Hematopoietic multipotent progenitor cell treated with erythropoietin and hydrocortisone succinate and interleukin-3 and kit ligand, for 15 days (in vitro differentiated cells): ENCODE measurements at places on chromosomes 3 and 15.

- DNase-seq = no peak
These were observed 28.5 kb downstream of the RTF1 start for GRCh38 chr15:41445399-41445798.

DNA sequence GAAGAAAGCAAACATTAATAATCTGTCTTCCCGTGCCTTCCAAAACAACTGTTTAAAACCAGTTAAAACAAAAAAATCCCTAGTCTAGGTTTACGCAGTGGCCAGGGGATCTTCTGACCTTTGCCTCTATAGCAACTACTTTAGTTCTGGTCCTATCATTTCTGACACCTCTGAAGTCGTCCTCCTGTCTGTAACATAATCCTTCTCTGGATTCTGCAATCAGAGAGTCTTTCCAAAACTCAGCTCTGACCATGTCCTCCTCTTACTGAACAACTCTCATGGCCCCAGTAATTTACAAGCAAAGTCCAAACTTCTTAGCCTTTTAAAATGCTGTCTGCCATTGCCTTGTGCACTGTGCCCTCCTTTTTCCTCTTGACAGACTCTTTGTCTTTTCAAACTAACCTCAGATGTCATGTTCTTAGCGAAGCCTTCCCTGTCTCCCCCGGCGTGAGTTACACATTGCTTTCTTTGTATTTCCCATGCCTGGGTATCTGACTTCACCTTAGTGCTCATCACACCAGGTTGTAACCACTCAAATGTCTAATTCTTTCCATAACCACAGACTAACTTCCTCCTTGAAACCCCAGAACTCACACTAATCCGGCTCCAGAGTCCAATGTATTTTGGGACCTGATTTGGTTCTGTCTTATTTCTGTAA, 105.2 kb upstream of the BNIP2 start:
- DNase-seq = no peak

GRCh38 chr15:95016511-95017229, 785.3 kb downstream of the MCTP2 start:
- DNase-seq = no peak

DNA sequence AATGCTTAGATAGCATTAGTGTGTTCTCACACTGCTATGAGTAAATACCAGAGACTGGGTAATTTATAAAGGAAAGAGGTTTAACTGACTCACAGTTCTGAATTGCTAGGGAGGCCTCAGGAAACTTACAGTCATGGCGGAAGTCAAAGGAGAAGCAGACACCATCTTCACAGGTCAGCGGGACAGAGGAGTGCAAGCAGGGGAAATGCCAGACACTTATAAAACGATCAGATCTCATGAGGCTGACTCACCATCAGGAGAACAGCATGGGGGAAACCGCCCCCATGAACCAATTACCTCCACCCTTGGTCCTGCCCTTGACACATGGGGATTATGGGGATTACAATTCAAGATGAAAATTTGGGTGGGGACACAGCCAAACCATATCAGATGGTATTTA, 381.5 kb upstream of the DPPA4 start:
- DNase-seq = no peak

DNA sequence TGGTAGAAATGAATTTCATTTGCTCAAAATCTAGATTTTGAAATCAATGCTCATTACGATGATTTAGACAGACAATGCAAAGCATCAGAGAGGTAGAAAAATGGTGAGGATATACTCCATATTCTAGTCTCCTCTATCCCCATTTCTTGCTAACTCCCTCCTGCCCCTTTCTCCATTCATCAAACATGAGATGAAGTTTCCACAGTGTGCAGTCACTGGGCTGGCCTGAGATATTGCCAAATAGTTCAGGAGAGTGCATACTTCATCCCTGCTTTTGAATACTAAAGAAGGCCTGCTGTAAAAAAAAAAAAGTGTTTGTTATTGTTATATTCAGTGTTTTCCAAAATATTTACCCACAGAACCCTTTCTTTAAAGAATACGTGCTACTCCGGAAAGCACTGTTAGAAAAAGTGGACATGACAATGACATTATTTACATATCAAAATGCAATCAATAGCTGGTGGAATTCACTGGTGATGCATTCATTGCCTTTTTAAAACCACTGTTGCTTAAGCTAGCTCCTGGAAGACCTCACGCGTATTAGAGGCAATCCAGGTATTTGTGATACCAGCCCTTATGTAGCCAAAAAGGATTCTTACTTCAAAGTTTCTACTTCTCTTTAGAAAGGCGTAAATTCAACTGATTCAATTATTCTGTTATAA, 247.6 kb upstream of the SOX2 start:
- DNase-seq = no peak

DNA sequence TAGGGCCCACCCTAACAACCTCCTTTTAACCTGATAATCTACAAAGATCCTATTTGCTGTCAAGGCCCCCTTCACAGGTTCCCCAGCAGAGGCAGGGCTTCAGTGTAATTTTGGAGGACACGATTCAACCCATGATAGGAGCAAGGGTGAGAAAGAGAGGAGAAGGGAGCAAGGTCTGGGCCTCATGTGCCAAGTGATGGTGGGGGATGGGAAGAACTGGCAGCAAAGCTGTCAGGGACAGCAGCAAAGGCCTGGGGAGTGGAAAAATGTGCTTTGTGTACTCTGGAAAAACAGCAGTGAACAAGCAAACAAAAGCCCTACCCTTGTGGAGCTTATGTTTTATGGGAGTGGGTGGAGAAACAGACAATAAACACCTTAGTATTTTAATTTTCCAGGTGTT, 2.7 kb upstream of the GALNT15 start:
- DNase-seq = no peak

- no peak for DNase-seq
These were observed 206.9 kb downstream of the RPLP1 start for GRCh38 chr15:69659454-69660050.

- DNase-seq = no peak
These were observed 31.4 kb downstream of the SLC35A5 start for GRCh38 chr3:112593258-112593657.

DNA sequence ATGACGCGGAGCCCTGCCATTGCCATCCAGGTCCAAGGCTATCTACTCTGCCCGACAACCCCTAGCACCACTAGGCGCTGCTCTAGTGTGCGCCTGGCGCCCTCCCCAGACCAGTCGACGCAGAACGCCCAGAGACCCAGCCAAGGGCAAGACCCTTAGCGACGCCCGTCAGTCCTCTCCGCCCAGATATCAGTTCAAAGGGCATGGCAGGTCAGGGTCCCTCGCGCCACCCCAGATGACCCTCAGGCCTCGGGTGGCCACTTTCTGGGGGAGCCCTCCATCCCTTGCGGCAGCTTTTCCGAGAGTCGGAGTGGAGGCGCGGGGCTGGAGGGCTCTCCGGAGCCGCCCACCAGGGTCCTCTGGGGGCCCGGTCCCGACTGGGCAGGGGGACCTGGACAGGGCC, 371 bp upstream of the CLSTN2 start:
- no peak for DNase-seq

DNA sequence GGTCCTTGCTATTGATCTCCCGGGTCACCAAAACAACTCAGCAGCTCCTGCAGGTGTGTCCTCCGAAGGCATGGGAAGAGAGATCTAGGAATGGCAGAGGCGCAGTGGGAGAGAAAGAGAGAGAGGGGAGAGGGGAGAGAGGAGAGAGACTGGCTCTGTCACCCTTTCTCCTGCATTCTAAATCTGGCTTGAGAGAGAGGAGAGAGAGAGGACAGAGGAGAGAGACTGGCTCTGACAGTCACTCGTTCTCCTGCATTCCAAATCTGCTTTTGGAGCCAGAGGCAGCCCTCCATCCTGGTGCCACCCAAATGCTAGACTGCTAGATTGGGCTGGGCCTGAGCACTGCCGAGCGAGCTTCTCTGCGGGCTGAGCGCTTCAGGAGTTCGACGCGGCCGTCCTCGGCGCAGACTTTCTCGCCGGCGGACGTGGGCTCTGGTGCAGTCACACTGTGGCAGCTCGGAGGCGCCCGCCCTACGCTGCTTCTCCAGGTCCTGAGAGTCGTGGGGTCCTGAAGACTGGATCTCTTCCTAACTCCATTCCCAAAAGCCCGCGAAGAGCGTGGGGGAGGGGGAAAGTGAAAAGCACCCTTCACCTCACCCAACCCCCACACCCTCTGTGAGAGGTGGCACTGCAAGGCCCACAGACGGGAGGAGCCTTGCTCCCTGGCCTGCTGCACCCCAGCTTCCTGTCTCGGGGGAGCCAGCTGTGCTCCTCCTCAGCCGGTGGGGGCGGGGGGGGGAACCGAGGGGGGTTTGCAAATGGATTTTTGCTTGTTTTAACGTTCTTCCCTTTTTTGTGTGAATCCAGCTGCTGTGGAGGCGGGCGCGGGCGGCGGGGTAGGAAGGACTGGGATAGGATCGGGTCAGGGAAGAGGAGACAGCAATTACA, 222.3 kb downstream of the MEIS2 start:
- no peak for DNase-seq

- DNase-seq = no peak
These were observed 289.1 kb upstream of the CRBN start for GRCh38 chr3:3468596-3468995.
